ENCODE measurements at places on chromosomes 3 and 15.

DNA sequence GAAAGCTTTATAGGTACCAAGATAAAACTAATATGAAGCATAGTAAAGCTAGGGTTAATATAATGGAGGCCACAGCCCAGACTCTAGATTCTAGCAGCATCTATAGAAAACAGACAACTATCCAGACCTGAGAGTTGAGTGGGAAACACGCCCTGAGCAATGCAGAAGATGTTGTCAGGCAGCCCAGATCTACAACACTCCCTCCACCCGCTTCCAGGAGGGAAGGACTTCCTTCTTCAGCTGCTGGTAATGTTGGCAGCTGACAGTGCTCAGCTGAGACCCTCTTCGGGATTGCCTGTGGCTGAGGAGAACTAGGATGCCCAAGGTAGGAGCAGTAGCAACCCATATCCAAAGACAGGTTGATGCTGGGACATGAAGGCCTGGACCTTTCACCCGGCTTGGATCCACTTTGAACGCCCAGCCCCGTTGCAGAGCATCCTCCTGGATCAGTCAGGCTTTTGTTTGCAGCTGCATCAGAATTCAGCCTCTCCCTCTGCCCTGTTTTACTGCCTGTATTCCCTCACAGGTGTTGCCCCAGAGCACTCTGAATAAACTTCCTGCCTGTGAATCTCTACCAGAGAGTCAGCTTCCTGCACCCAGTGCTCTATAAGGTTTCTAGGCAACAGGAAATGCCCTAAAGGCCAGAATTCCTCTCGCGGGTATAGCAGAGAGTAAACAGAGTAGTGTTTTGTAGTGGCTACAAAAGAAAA, 174.7 kb upstream of the IL12A start:
- no peak for DNase-seq

DNA sequence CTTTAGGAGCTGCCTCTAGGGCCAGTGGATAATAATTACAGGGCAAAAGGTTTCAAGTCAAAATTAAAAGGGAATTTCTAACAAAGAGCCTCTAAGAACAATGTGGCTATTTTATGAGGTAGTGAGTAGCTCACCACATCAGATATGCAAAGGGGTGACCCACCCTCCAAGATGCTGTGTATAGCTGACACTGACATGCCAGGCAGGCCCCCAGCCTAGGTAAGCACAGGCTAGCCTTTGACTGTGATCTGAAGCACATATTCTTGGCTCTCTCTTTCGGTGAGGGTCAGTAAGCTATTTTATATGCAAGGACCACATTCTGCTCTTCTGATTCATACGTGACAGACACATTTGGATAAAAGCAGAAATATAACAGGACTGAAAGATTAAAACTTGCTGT, 2.8 kb upstream of the THSD4 start:
- DNase-seq = no peak

DNA sequence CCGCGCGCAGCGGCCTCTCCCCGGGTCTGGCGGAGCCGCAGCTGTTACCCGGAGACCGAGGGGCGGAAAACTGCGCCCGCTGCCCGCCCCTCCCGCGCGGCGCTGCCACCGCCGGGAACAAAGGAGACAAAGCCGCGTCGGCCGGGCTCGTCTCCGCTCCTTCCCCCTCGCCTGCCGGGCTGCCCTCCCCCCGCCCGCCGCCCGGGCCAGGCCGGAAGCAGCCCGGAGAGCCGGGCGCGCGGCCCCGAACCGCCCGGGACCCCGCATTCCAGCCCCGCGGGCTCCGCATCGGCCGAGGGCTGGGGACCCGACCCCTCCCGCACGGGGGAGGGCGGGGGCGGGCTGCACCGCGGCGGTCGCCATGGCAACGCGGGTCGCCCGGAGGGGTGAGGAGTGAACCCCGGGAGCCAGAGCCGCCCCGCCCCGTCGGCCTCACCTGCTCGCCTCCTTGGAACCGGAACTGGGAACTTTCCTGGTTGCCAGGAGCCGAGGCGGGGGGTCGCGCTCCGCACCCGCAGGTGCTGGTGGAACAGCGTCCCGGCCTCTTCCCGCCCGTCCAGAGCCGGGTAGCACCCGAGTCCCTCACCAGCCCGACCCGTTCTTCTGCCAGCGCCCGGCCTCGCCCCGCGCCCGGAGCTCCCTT, 448 bp downstream of the PLXNB1 start:
- peak; percentile 37 for DNase-seq

GRCh38 chr3:16600780-16601536, 4.3 kb downstream of the DAZL start:
- peak; percentile 74 for DNase-seq

DNA sequence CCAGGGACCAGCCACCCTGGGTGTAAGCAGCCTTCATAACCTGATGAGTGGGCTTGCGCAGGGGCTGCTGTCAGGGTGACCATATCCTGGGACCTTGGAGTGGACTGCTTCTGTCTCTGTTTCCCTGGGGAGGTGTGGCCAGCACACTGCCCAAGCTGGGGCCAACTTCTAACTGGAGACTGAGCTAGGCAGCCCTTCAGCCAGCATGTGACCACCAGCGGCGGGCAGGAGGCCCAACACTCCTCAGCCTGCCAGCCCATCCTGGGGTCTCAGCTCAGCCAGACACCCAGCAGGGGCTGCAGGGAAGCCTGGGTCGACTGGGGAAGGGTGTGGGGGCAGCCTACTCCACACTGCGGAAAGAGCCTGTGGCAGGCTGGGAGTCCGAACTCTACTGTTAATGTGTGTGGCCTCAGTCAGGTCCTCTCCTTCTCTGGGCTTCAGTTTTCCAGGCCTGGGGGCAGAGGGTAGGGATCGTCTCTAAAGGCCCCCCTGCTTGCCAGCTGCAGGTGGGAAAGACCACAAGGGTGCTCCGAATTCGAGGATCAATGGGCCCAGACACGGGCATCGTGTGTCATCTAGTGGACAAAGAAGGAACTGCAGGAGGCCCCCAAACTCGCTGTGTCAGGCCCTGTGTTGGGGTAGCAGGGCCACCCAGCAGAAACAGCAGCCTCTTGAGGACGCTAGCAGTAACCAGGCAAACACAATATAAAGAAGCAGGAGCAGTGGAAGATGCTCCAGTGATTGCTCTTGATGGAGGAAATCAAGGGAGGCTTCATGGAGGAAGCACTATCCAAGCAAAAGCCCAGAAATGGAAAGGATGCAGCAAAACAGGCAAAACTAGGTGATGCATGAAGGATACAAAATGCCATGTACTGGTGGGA, 2.0 kb upstream of the SEMA3G start:
- peak; percentile 75 for DNase-seq

DNA sequence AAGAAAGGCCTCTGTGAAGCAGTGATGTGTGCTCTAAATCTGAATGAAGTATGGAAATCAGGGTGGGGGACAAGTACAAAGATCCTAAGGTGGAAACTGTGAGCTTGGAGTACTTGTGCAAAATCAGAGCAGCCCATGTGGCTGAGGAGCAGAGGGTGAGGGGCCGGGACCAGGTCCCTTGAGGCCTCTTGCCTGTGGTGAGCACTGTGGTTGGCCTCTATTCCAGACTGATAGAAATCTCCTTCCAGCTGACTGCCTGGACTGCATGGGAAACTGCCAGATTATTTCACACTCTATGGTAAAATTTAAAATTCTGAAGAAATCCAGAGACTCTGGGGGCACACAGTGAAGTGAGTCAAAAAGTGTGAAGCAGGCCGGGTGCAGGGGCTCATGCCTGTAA, 81.4 kb downstream of the TM4SF4 start:
- no peak for DNase-seq

- DNase-seq = no peak
Observed at GRCh38 chr3:184811034-184811433, 932 bp upstream of the VPS8 start.

DNA sequence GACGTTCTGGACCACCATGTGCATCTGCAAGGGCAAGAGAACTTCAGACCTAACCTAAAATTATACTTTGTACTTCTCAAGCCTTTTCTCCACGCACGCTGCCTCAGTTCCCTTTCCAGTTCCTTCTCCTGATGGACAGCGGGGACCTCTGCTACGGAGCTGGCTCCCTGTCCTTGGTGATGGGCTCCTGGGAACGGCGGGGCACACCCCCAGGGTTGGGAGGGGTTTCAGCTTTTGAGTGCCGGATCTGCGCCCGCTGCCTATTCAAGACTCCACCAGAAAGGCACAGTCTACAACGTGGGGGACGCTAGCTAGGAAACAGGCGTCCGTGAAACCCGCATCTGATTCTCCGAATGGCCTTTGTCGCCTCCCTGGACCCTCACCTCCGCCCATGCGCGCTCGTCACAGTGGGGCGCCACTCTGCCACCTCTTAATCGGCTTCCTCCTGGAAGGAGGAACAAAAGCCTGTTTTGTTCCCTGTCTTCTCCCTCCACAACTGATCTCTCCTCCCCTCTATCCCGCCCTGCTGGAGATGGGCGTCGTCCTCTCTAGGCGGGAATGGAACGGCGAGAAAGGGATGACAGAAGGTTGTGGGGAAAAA, 2.2 kb downstream of the GPR149 start:
- DNase-seq = no peak

GRCh38 chr3:81581966-81582599, 179.4 kb downstream of the GBE1 start:
- peak; percentile 27 for DNase-seq

GRCh38 chr3:102390916-102391315, 43.9 kb upstream of the ZPLD1 start:
- DNase-seq = no peak

Data from inflammatory macrophage (primary cell).